ENCODE measurements at places on chromosomes 13 and 19. TPM values are rescaled to one million over a fixed set of nuclear protein-coding genes. Genes with fewer than 3 reads are reported as not detected.

- DNase-seq, result no peak
Observed at GRCh38 chr13:94315188-94315587, 164.3 kb downstream of the DCT start.

GRCh38 chr13:50001287-50001686 lies 4.4 kb downstream of the TRIM13 start:
- no peak for DNase-seq

DNA sequence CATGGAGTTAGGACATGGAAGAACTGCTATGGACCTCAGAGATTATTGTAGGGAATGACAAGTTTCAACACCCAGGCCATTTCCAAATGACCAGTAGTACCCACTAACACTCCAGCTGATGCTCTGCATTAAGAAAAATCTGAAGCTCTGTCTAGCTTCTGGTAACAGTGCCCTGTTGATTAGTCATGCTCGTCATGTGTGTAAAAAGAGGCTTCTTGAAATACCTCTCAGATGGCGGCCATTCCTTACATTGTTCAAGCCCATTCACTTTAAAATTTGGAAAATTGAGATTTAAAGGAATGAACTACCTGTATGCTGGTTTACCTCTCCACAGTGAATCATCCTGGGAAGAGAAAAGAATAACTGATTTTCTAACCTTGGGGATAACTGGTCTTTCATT lies 527.9 kb upstream of the ARGLU1 start:
- DNase-seq, result no peak

- DNase-seq, result no peak
Observed at GRCh38 chr19:19354932-19355331, 34.3 kb downstream of the MAU2 start.

GRCh38 chr13:22893777-22894176 lies 287.0 kb upstream of the SGCG start:
- DNase-seq, result no peak

EPS8L1 gene
- total RNA-seq, result 5.3 TPM

GRCh38 chr13:97654236-97654635 lies 220.3 kb downstream of the RAP2A start:
- no peak for DNase-seq

GRCh38 chr13:101773062-101773461 lies 320.6 kb downstream of the ITGBL1 start:
- DNase-seq, result no peak

- DNase-seq, result no peak
Observed at GRCh38 chr13:24308068-24308445, 1.3 kb upstream of the C1QTNF9 start.

ZNF772 gene
- total RNA-seq, result 6.4 TPM

GRCh38 chr19:35119578-35120155 lies 4.0 kb downstream of the FXYD3 start:
- DNase-seq, result no peak

- DNase-seq, result no peak
Observed at GRCh38 chr13:59346999-59347723, 816.6 kb downstream of the DIAPH3 start.

GRCh38 chr19:48918071-48918470 lies 15.4 kb upstream of the DHDH start:
- DNase-seq, result no peak

RTBDN gene
- not detected for total RNA-seq

CCDC70 gene
- 0.22 TPM for total RNA-seq

UGGT2 gene
- 0.14 TPM for total RNA-seq

DNA sequence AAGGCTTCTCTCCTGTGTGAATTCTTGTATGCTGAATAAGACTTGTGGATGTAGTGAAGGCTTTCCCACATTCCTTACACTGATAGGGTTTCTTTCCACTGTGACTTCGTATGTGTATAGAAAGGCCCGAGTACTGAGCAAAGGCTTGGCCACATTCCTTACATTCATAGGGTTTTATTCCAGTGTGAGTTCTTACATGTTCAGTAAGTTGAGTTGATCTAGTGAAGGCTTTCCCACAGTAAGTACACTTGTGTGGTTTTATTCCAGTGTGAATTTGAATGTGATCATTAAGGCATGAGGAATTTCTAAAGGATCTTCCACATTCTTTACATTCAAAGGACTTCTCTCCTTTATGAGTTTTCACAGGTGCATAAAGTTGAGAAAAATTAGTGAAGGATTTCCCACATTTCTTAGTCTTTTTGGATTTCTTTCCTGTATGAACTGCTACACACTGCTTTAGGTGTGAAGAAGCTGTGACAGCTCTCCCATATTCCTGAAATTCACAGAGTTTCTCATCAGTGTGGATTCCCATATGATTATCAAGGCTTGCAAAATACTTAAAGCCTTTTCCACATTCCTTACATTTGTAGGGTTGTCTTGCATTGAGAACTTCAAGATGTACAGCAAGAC lies 10.4 kb downstream of the ZNF561 start:
- no peak for DNase-seq
